ENCODE measurements at places on chromosomes 5 and 9. TPM values are rescaled to one million over a fixed set of nuclear protein-coding genes. Genes with fewer than 3 reads are reported as not detected.

GRCh38 chr9:87675906-87676515 is 49.9 kb upstream of the CTSL start:
- DNase-seq: peak; percentile 57
- H3K27me3 ChIP-seq: no peaks in the 10 kb centered on the region
- peak overlapping the region; percentile 36 for H3K27ac ChIP-seq

DNA sequence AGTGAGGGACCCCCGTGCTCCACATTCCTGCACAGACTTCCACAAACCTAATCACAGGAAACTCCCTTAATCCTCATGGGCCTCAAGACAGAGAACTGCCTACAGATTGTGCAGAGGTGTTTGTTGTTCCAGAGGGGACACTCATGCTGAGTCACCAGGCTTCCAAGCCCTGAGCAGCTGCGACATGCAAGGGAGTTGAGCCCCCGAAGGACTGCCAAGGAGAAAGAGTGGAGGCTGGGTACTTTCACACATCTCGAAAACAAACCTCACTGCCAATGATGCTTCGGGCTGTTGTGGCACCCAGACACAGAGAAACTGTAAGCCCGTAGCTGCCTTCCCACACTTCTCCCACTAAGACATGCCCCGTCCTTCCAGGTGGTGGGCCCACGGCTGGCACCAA is 480.8 kb downstream of the CDH12 start:
- no peak overlapping the region for H3K4me3 ChIP-seq
- H3K27ac ChIP-seq: no peak overlapping the region
- H3K27me3 ChIP-seq: no peaks in the 10 kb centered on the region
- no peaks in the 10 kb centered on the region for H3K36me3 ChIP-seq
- H3K4me1 ChIP-seq: no peaks in the 10 kb centered on the region

DNA sequence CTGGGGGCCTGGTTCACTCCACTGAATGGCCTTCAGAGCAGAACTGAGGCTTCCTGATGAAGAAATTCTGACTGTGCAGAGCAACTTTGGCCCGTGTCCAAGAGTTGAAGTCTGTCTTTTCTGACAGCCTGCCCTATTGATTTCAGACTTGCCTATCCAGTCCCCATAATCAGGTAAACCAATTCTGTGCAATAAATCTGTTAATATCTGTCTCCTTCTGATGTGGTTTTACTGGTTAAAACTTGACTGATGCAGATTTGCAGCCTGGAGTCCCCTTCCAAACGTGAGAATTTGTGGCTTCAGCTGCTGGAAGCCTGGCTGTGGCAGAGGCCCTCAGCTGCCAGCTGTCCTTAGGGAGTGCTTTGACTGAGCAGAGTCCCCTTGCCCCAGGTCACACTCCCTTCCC is 283.9 kb upstream of the ANKRD55 start:
- peaks cover 66% of the 10 kb centered on the region for H3K4me1 ChIP-seq
- peaks cover 5% of the 10 kb centered on the region for H3K36me3 ChIP-seq
- no peak for DNase-seq
- peak overlapping the region; percentile 60 for H3K27ac ChIP-seq

- DNase-seq: no peak
- H3K4me1 ChIP-seq: peaks cover 3% of the 10 kb centered on the region
These were observed 6.0 kb downstream of the RASGEF1C start for GRCh38 chr5:180202939-180203573.

DNA sequence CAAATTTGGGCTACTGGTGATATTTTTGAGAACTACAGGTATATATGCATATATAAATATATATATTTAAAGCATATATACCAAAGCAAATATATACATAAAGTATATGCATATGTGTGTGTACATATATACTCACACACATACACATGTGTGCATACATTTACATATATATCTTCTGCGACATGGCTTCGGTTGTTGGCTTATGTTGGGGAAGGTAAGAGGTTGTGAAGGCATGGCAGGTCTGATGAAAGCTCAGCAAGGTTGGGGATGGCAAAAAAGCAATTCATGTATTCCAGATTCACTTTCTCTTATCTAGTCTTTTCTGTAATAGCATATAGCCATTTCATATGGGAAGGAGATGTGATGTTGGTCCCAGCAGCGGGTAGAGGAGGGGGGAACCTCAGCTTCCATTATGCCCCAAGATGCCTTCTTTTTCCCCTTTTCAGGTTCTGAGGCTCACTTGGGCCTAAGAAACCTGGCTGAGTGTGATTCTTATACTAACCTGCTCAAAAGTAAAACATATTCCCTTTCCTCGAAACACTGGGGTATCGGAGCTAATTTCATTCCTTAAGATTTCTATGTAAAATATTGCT is 201.7 kb downstream of the MEF2C start:
- H3K27me3 ChIP-seq: peaks cover 97% of the 10 kb centered on the region
- H3K36me3 ChIP-seq: no peaks in the 10 kb centered on the region

DNA sequence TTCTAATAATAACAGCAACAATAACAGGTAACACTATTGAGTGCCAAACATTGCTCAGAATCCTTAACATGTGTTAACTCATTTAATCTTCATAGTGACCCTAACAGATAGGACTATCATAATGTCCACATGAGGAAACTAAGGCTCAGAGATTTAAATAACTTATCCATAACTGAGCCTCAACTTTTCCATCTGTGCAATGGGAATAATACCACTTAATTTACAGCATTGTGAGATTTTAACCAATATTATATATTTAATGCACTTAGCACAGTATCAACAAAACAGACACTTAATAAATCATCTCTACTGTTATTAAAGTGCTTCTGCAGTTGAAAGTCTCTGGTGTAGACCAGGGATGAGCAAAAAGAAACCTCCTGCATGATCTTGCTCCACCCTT is 28.2 kb downstream of the TTC39B start:
- DNase-seq: no peak
- H3K27me3 ChIP-seq: no peaks in the 10 kb centered on the region
- peaks cover 8% of the 10 kb centered on the region for H3K4me1 ChIP-seq
- H3K27ac ChIP-seq: no peak overlapping the region
- H3K4me3 ChIP-seq: no peak overlapping the region
- no peaks in the 10 kb centered on the region for H3K36me3 ChIP-seq

GRCh38 chr5:134410822-134411221 is 859 bp downstream of the CDKN2AIPNL start:
- no peak overlapping the region for H3K27ac ChIP-seq
- peaks cover 6% of the 10 kb centered on the region for H3K36me3 ChIP-seq
- no peaks in the 10 kb centered on the region for H3K27me3 ChIP-seq
- peak overlapping the region; percentile 95 for H3K4me3 ChIP-seq

DNA sequence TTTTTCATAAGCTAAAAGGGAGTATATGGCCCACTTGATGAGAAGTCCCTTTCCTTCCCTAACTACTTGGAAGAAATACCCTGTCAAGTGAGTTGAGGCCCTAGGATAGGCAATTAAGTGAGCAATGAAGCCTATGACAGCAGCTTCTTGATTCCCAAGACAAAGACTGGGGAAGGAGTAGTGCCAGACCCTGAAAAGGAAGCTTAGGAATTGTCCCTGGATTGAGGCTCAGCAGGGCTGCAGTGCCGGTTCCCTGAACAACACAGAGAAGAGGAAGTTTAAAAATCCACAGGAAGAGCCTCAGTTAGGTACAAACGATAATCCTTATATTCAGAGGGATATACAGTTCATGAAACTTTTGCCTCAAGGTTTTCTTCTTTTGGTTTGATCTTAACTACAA is 61.8 kb upstream of the RAD23B start:
- H3K4me1 ChIP-seq: peaks cover 17% of the 10 kb centered on the region
- peak overlapping the region; percentile 44 for H3K4me3 ChIP-seq
- H3K36me3 ChIP-seq: no peaks in the 10 kb centered on the region
- DNase-seq: no peak
- H3K27ac ChIP-seq: peak overlapping the region; percentile 75

- H3K4me3 ChIP-seq: peak overlapping the region; percentile 98
- H3K4me1 ChIP-seq: peaks cover 28% of the 10 kb centered on the region
- peaks cover 11% of the 10 kb centered on the region for H3K27me3 ChIP-seq
- H3K27ac ChIP-seq: peak overlapping the region; percentile 89
- peaks cover 7% of the 10 kb centered on the region for H3K36me3 ChIP-seq
These were observed 511 bp upstream of the SPDL1 start for GRCh38 chr5:169583101-169583423.

- H3K4me1 ChIP-seq: no peaks in the 10 kb centered on the region
- no peaks in the 10 kb centered on the region for H3K27me3 ChIP-seq
- no peak for DNase-seq
These were observed 11.3 kb upstream of the RCL1 start for GRCh38 chr9:4781408-4781807.

- H3K4me1 ChIP-seq: peaks cover 26% of the 10 kb centered on the region
- no peaks in the 10 kb centered on the region for H3K36me3 ChIP-seq
- H3K27me3 ChIP-seq: peaks cover 51% of the 10 kb centered on the region
These were observed 1.7 kb upstream of the HBEGF start for GRCh38 chr5:140348104-140348503.

GRCh38 chr5:107673368-107674136 is 2.8 kb upstream of the EFNA5 start:
- H3K4me1 ChIP-seq: peaks cover 9% of the 10 kb centered on the region
- peak overlapping the region; percentile 86 for H3K27ac ChIP-seq
- H3K36me3 ChIP-seq: no peaks in the 10 kb centered on the region
- peak overlapping the region; percentile 98 for H3K4me3 ChIP-seq

DNA sequence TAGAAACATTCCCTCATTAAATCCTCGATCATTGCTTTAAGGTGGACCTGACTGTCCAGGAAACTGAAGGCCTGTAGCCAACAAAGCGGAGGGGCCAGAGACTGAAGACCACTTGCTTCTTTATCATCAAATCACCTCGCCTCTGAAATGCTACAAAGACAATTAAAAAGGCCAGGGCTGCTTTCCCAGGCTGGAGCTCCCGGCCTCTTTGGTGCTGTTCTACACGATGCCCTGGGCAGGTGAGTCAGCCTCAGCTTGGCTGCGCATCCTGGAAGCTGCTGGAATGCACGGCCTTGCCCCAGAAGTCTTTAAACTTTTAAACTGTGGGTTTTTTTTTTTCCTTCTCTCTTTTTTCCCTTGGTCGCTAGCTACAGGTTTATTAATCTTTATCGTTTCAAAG is 46.5 kb downstream of the SH3PXD2B start:
- H3K27ac ChIP-seq: no peak overlapping the region
- H3K27me3 ChIP-seq: no peaks in the 10 kb centered on the region
- H3K4me1 ChIP-seq: peaks cover 29% of the 10 kb centered on the region
- H3K4me3 ChIP-seq: no peak overlapping the region
- no peak for DNase-seq
- H3K36me3 ChIP-seq: peaks cover 16% of the 10 kb centered on the region

- H3K27me3 ChIP-seq: peaks cover 7% of the 10 kb centered on the region
- H3K4me3 ChIP-seq: peak overlapping the region; percentile 95
- H3K4me1 ChIP-seq: peaks cover 47% of the 10 kb centered on the region
- no peaks in the 10 kb centered on the region for H3K36me3 ChIP-seq
These were observed 937 bp upstream of the MACROH2A1 start for GRCh38 chr5:135399794-135400542.

DNA sequence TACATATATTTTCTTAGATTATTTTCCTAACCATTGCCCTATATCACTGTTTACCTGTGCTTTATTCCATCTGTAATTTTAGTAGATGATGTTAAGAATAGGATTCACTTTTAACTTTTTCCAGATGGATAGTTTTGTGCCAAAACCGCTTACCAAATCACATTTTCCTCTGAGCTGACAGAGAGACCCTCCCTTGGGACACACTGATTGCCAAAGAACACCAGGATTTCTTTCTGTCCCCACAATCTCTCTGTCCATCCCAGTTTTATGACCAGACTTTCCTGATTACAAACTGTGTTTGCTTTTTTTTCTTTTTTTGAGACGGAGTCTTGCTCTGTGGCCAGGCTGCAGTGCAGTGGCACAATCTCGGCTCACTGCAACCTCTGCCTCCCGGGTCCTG is 81.3 kb upstream of the SPATA31C2 start:
- H3K4me1 ChIP-seq: peaks cover 13% of the 10 kb centered on the region
- no peak overlapping the region for H3K27ac ChIP-seq
- H3K27me3 ChIP-seq: peaks cover 2% of the 10 kb centered on the region
- H3K4me3 ChIP-seq: no peak overlapping the region
- no peak for DNase-seq

FBXO10 gene
- 10.5 TPM for total RNA-seq

SNAPC3 gene
- 42.6 TPM for total RNA-seq

CCL27 gene
- total RNA-seq: 0.43 TPM

MORN5 gene
- 0.88 TPM for total RNA-seq

ELOVL7 gene
- total RNA-seq: 24.3 TPM

Measured in type B pancreatic cell (in vitro differentiated cells).